ENCODE measurements at places on chromosomes 13 and 19.
A peak's percentile ranks its signal among the peaks of the same experiment; 100 is the strongest.

- no peak for DNase-seq
These were observed 354.9 kb downstream of the FOXO1 start for GRCh38 chr13:40311356-40312101.

DNA sequence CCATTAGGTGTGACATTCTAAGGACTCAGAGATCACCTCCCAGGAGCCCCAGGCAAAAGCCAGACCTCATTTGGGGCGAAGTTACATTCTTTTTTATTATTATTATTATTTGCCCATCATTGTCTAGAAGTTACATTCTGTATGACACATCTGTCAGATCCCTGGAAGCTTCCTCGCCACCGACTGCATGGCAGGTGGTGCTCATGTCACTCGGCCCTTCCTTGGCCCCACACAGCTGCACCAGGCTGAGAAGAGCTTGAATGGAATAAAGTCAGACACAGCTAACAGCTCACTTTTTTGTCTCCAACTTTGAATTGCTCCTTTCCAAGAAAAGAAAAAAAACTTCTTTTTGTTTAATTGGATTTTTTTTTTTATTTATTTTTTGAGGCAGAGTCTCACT, 41.4 kb upstream of the LDLR start:
- DNase-seq = no peak

- no peak for DNase-seq
These were observed 4.2 kb upstream of the TNNI3 start for GRCh38 chr19:55161571-55162322.

GRCh38 chr13:51659276-51660127, 75.2 kb downstream of the WDFY2 start:
- DNase-seq = no peak

GRCh38 chr13:88761145-88761544, 1090.0 kb downstream of the SLITRK5 start:
- DNase-seq = no peak

DNA sequence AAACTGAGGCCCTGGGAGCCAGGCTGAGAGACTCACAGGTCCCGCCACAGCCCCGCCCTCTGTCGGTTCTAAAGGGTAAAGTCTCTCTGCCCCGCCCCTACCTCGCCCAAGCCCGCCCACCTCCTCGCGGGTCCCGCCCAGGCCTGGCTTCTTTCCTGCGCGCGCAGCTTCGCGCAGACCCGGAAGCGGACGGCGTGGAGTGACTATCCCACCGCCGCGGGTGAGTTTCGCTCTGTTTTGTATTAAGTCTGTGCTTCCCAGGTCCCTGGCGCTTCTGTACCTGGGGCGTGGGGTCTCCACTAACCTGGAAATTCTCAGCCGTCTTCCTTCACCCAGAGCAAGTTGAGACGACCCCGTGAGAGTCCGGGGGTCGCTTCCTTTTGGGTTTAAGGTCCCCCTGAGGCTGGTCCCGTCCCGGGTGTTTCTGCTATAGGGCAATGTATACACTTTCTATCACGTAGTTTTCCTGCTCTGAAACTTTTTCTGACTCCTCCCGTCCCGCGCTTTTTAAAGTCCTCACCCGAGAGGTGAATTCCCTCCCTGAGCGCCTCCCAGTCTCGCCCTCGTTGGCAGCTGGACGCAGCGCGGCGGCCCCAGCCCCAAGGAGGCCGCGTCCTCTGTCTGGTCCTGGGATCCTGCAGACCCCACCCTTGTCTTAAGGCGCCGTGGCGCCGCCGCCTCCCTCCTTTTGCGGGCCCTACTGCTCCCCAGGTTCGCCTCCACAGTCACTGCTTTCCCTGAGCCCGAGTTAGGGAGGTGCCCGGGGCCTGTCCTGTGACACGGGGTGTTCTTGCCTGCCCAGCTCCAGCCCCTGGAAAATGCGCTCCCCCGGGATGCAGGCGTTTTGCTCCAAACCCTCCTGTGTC, at the start of gene ZNF765:
Gene ZNF765 (plus strand): TSS at position 176 of the 866 bp plus-strand sequence. CDS start 2,867 bp downstream, outside the sequence.
- DNase-seq = peak; percentile 60

GRCh38 chr19:54042989-54043388, 20.7 kb downstream of the VSTM1 start:
- no peak for DNase-seq

DNA sequence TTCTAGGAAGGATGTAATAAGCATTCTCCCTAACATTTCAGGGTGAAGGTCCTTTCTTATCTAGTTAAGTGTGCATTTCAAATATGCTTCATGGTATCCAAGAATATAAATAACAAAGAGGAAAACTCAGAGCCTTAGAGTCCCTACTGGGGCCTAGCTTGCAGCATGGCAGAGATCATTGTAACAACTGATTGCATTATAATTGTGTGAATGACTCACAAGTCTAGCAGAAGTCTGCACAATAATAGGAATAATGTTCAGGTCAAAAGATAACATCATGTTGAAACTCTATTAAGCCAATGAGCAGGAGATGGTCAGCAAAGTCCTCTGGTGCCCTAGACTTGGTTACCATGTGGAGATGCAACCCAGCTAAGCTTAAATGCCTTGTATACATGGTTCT, 3.4 kb downstream of the POSTN start:
- no peak for DNase-seq

DNA sequence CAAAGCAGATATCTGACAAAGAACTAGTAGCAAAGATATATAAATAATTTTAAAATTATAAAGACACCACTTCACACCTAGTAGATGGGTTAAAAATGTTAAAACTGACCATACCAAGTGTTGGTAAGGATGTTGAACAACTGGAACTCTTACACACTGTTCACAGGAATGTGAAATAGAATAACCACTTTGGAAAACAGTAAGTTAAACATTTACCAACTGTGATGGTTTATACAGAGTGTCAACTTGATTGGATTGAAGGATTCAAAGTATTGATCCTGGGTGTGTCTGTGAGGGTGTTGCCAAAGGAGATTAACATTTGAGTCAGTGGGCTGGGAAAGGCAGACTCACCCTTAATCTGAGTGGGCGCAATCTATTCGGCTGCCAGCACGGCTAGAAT, 19.2 kb downstream of the UTP14C start:
- no peak for DNase-seq

DNA sequence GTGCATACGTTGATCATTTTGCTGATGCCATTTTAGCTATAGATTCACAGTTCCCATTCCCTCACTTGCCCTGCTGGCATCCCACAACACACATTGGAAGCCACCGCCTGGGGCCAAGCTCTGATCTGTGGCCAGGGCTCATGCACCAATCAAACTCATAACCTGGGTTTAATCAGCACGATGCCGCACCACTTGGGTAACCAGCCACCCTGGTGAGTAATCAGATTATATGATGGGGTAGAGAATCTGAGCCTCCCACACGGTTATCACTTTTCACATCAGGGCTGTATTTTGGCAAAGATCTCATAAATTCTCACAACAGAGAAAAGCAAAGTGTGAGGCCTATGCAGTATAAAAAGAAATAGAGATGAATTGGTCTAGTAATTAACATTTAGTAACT, 66.0 kb upstream of the TNFRSF19 start:
- no peak for DNase-seq

- no peak for DNase-seq
These were observed 420.4 kb downstream of the NDFIP2 start for GRCh38 chr13:79901336-79901735.

GRCh38 chr13:21123956-21124355, 52.4 kb downstream of the SKA3 start:
- no peak for DNase-seq

GRCh38 chr19:31255831-31256592, 93.2 kb downstream of the TSHZ3 start:
- no peak for DNase-seq

- no peak for DNase-seq
These were observed 549.5 kb downstream of the SLITRK1 start for GRCh38 chr13:83332751-83333150.

DNA sequence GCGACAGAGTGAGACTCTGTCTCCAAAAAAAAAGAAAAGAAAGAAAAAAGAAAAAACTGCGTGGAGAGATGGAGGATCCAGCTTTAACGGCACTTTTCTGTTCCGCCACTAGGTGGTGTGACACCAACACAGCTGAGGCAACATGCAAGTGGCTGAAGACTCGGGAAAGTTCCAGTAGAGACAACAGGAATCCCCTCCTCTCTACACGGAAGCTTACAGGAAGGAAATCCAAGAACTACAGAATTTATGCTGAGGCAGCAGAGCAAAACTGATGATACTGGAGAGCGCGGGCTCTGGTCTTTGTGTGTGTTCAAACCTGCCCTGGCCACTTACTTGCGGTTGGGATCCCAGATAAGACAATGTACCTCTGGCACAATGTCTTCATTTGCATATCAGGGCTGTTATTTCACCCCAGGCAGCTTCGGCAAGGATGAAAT, 9.9 kb downstream of the RANBP3 start:
- DNase-seq = peak; percentile 87

DNA sequence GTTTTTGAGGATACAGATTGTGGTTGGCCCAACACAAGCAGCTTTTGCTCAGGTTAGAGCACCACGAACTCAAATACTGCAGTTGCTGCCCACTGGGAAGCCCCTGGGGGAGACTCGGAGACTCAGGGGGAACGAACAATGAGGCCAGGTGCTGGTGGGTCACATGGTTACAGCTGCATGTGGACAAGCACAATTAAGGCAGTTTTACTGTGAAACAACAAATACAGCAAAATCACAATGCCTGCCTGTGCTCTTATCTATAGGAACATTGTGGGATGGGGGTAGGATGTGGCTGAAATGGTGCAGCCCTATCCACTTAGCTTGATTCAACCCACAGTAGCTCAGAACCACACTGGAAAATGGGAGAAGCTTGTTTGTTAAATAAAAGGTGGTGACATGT, 119.7 kb upstream of the SPATA13 start:
- DNase-seq = no peak

DNA sequence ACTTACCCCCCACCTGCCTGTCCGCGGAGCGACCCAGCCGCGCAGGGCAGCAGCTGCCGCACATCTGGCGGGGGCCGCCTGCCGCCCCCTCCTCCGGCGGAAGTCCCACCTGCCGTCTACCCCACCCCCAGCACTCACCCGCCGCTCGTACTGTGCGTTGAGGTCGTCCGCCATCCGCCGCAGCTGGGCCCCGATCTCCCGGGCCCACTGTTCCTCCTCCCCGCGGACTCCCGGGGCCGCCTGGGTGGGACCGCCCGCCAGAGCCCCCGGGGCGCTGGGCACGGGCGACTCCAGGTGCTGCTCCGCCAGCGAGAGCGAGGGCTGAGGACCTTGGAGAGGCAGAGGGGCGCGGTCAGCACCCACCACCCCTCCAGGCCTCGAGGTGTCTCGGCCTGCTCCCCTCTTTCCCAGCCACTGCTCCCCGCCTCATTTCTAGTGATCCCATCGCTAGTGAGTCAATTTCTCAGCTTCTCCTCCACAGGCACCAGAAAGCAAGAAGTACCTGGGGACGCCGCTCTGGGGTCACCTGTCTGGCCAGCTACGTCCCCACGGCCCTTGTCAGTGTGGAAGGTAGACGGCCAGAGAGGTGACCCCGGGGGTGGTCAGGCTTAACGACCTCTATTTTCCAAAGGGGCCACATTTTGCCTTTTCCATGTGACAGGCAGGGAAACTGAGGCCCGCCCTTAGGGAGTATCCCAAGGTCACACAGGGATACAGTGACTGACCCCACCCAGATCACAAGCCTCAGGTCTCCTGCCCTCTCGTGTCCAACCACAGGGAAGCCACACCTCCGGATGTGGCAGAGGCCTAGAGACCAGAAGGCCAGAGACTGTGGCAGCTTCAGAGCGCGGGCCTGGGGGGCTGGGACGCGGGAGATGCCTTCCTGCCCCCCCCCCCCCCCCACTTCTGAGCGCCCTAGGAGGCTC, 4.3 kb downstream of the BBC3 start:
- no peak for DNase-seq

- DNase-seq = no peak
These were observed 112.9 kb downstream of the LRCH1 start for GRCh38 chr13:46665633-46666482.

- no peak for DNase-seq
These were observed 188.7 kb downstream of the LHFPL6 start for GRCh38 chr13:39414339-39414738.

DNA sequence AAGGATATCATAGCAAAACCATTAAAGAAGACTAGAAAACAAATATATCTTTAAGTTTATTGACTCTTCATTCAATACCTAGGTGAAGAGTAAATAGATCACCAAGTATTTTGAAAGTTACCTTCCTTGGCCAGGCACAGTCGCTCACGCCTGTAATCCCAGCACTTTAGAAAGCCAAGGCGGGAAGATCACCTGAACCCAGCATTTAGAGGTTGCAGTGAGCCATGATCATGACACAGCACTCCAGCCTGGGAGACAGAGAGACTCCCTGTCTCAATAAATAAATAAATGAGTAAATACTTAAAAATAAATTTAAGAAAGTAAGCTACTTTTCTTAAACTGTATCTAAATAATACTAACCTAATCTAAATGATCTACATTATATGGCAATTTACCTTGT, 8.9 kb upstream of the WBP4 start:
- no peak for DNase-seq
